Esophagus muscularis mucosa (tissue), 4 donors: ENCODE measurements at places on chromosomes 2 and 18. TPM values are rescaled to one million over a fixed set of nuclear protein-coding genes. Genes with fewer than 3 reads are reported as not detected.
A peak's percentile ranks its signal among the peaks of the same experiment; 100 is the strongest.

The TMEM247 gene
- not detected for total RNA-seq

The GPR35 gene
- total RNA-seq = 2.5 TPM

The SERPINB3 gene
- not detected for total RNA-seq

The SIX2 gene
- total RNA-seq = 1.7 TPM

The SLC16A14 gene
- 2.6 TPM for total RNA-seq

The FN1 gene
- 2,256 TPM for total RNA-seq

The GPBAR1 gene
- 4.5 TPM for total RNA-seq

The LINC00305 gene
- not detected for total RNA-seq

DNA sequence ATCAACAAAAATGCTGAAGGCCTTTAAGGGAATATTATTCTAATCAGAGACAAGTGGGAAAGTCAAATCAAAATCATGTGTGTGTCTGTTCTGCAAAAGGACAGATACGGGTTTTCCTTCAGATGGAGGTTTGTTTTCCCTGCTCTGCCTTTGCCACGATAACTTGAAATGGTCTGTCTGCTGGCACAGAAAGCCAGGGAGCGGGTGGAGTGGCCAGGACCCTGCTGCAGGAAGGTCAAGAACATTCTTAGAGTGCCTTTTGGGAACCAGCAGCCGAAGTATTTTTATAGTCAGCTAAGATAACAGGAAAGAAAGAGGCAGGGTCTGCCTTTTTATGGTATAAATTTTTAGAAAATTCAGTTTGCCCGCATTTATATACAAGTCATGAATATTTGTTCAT, 234.2 kb downstream of the LTBP1 start:
- peaks cover 13% of the 10 kb centered on the region for H3K36me3 ChIP-seq
- no peak overlapping the region for H3K27ac ChIP-seq

- no peak overlapping the region for H3K27ac ChIP-seq
- DNase-seq = no peak
- H3K27me3 ChIP-seq = no peaks in the 10 kb centered on the region
- no peaks in the 10 kb centered on the region for H3K36me3 ChIP-seq
- H3K4me1 ChIP-seq = no peaks in the 10 kb centered on the region
These were observed 80.2 kb downstream of the TDRD15 start for GRCh38 chr2:21203976-21204375.

DNA sequence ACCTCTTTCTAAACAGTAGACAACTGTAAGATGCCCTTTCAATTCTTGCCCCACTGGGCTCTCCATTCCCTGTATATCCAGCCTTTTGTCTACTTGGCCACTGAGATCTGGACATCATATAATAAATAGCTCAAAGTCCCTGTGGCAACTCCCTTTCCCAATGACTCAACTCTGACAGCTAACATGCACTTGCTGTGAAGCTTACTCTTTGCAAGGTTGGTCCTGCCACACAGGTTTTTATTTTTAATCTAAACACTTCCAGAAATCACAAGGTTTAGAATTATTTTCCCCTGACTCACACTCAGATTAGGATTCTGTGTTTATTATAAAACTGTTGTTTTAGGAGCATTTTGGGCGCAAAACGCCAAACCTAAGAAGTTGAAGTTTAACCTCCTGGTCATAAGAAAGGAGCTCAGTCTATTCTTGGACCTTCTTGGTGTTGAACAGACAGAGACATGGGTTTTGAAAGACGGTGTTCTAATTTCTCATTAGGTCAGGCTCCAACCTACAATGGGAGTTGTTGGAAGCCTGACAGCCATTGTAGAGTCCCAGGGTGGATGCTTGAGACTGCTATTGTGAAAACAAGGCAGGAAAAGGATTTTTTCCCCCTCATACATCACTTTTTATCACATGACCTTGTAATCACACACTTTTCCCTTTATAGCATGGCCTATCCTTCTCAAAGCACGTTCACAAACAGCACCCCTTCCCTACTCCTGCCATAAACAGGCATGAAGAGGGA, 124.7 kb upstream of the SERPINE2 start:
- peaks cover 11% of the 10 kb centered on the region for H3K4me1 ChIP-seq
- H3K4me3 ChIP-seq = no peak overlapping the region
- DNase-seq = no peak
- H3K27ac ChIP-seq = no peak overlapping the region

DNA sequence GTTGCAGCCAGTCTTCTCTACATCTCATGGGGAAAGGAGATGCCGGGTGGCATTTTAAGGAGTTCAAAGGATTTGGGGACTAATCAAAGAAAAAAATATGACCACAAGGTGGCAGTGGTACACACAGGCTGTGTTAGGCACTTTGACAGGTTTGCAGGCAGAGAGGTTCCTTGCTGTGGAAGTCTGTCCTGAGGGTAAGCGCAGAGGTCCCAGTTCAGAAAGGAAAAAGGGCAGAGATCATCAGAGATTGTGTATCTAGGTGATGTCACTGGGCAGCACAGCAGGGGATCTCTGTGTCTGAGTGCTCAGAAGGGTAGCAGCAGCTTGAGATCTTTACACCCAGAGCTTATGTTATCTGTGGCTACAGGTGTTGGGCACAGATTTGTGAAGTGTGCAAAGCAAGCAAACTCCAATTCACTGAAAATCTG, 231.4 kb downstream of the LRRTM1 start:
- H3K4me1 ChIP-seq = no peaks in the 10 kb centered on the region
- H3K4me3 ChIP-seq = no peak overlapping the region
- H3K27ac ChIP-seq = no peak overlapping the region
- DNase-seq = no peak

GRCh38 chr2:69917852-69918251, 2.9 kb downstream of the MXD1 start:
- H3K27ac ChIP-seq = peak overlapping the region; percentile 72
- H3K27me3 ChIP-seq = no peaks in the 10 kb centered on the region
- H3K36me3 ChIP-seq = peaks cover 12% of the 10 kb centered on the region
- DNase-seq = no peak
- H3K4me3 ChIP-seq = peak overlapping the region; percentile 28

- H3K4me1 ChIP-seq = no peaks in the 10 kb centered on the region
- DNase-seq = no peak
- H3K27me3 ChIP-seq = no peaks in the 10 kb centered on the region
- no peak overlapping the region for H3K27ac ChIP-seq
These were observed 648.5 kb downstream of the IRS1 start for GRCh38 chr2:226151157-226151556.

DNA sequence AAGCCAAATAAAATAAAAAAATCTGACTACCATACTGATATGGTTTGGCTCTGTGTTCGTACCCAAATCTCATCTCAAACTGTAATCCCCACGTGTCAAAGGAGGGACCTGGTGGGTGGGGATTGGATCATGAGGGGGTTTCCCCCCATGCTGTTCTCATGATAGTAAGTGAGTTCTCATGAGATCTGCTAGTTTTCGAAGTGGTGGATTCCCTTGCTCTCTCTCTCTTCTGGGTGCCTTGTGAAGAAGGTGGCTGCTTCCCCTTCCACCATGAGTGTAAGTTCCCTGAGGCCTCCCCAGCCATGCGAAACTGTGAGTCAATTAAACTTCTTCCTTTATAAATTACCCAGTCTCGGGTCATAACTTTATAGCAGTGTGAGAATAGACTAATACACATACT, 123.8 kb upstream of the WDSUB1 start:
- no peak for DNase-seq
- no peak overlapping the region for H3K27ac ChIP-seq
- no peaks in the 10 kb centered on the region for H3K27me3 ChIP-seq
- H3K4me3 ChIP-seq = no peak overlapping the region
- H3K4me1 ChIP-seq = no peaks in the 10 kb centered on the region

DNA sequence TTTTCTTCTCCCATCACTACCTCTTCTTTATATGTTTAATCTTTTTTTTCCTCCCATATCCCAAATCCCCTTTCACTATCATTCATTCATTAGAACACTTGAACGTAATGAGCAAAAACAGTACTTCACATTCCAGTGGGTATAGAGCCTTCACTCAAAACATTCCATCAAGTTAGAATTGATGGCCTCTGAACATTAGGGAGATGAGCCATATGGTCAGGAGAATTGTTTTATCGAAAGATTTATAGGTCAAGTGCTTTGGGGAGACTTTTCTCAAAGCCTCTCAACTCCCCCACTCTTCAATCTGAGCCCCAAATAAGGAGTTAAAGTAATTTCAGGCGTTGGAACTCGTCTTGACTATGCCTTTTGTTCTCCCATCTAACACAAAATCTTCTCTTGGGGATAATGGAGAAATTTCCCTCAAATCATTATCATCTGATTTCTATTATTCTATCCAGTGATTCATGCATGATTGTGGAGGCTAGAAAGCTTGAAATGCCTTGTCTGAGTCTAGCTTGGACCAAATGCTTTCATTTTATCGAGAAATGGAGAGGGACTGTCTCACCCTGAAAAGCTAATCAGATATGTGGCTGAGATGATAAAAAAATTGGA, 79.2 kb downstream of the KIAA2012 start:
- no peak overlapping the region for H3K4me3 ChIP-seq
- peaks cover 39% of the 10 kb centered on the region for H3K4me1 ChIP-seq
- no peaks in the 10 kb centered on the region for H3K27me3 ChIP-seq
- H3K27ac ChIP-seq = no peak overlapping the region
- no peaks in the 10 kb centered on the region for H3K36me3 ChIP-seq

- no peaks in the 10 kb centered on the region for H3K36me3 ChIP-seq
- H3K4me1 ChIP-seq = no peaks in the 10 kb centered on the region
- H3K4me3 ChIP-seq = no peak overlapping the region
- DNase-seq = no peak
- H3K27ac ChIP-seq = no peak overlapping the region
These were observed 76.5 kb upstream of the B3GNT2 start for GRCh38 chr2:62119311-62119974.

DNA sequence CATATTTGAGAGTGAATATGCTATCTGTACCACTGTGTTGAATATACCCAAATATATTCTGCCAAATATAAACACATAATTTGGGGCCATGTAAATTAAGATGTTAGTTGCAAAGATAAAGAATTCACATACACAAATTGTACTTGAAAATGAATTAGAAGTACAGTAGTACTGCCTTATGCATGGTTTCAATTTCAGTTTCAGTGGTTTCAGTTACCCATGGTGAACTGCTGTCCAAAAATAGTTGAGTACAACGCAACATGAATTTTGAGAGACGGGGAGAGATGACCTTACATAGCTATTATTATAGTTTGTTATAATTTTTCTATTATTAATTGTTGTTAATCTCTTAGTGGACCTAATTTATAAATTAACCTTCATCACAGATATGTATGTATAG, 1313.0 kb upstream of the FAM98A start:
- H3K27ac ChIP-seq = no peak overlapping the region
- DNase-seq = no peak
- H3K4me1 ChIP-seq = no peaks in the 10 kb centered on the region

- H3K36me3 ChIP-seq = no peaks in the 10 kb centered on the region
- no peak for DNase-seq
- no peaks in the 10 kb centered on the region for H3K4me1 ChIP-seq
- no peaks in the 10 kb centered on the region for H3K27me3 ChIP-seq
These were observed 731.4 kb upstream of the HS6ST1 start for GRCh38 chr2:129050101-129050500.

GRCh38 chr2:105085525-105085924, 47.7 kb downstream of the MRPS9 start:
- peaks cover 24% of the 10 kb centered on the region for H3K36me3 ChIP-seq
- no peaks in the 10 kb centered on the region for H3K27me3 ChIP-seq
- H3K27ac ChIP-seq = no peak overlapping the region
- DNase-seq = no peak

DNA sequence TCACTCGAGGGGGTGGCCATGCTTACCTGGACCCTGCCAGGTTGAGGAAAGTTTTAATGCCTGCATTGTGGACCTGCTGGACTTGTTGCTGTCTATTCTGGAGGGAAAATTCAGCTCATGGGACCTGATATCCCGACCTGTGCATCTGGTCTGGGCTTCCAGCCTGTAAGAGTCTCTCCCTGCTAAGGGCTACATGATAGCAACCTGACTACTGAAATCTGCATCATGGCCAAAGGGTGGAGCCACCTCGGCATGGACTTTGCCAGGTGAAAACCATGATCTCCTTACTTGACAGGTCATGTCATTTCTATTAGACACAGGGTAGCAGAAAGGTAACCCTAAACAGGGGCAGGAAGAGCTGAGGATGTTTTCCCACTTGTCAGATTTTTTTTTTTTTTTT, 12.9 kb upstream of the SLC66A3 start:
- no peak overlapping the region for H3K4me3 ChIP-seq
- H3K4me1 ChIP-seq = no peaks in the 10 kb centered on the region
- no peak overlapping the region for H3K27ac ChIP-seq
- DNase-seq = no peak

DNA sequence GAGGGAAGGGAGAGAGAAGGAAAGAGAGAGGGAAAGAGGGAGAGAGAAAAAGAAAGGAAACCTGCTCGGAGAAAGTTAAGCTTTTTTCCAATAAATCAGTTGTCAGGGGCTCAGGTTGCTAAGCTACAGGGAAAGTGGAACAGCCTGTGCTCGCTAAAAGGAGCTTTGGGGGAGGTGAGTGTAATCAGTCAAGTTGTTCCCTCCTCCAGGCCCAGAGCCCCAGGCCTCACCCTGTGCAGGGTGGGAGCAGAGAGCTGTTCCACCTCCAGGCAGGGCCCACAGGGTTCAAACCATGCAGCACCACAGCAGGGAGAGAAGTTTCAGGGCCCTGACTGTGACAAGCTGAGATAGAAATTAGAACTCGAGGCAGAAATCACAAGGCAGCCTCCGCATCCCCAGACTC, 56.4 kb upstream of the PPP1CB start:
- H3K4me3 ChIP-seq = no peak overlapping the region
- DNase-seq = no peak
- H3K27ac ChIP-seq = peak overlapping the region; percentile 61
- peaks cover 26% of the 10 kb centered on the region for H3K4me1 ChIP-seq

DNA sequence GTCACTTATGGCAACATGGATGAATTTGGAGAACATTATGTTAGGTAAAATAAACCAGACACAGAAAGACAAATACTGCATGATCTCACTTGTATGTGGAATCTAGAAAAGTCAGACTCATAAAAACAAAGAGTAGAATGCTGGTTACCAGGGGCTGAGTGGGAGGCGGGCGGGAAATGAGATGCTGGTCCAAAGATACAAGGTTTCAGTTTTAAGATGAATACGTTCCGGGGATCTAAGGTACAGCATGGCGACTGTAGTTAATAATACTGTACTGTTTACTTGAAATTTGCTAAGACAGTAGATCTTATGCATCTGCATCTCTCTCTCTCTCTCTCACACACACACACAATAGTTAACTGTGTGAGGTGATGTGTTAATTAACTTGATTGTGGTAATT, 14.2 kb downstream of the FAM110C start:
- H3K27me3 ChIP-seq = no peaks in the 10 kb centered on the region
- no peaks in the 10 kb centered on the region for H3K4me1 ChIP-seq
- H3K36me3 ChIP-seq = no peaks in the 10 kb centered on the region
- no peak overlapping the region for H3K27ac ChIP-seq

DNA sequence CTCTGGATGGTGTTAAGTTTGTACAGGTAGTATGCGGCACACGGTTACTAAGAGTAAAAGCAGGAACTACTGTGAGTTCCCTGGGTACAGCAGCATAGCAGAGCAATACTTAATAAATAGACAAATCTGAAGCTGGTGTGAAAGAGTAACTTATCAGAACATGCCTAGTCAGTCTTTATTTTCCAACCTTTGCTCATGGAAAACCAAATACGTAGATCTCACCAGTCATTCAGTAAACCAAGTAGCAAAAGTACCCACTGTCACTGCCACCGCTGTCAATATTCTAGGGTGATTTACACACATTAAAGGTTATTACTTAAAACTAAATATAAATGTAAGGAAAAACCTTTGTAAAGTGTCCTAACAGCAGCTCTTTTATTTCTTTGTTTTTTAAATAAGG, 35.0 kb downstream of the SIGLEC15 start:
- no peak for DNase-seq
- H3K27me3 ChIP-seq = no peaks in the 10 kb centered on the region
- H3K27ac ChIP-seq = no peak overlapping the region
